ENCODE measurements at places on chromosomes 2 and 18.

DNA sequence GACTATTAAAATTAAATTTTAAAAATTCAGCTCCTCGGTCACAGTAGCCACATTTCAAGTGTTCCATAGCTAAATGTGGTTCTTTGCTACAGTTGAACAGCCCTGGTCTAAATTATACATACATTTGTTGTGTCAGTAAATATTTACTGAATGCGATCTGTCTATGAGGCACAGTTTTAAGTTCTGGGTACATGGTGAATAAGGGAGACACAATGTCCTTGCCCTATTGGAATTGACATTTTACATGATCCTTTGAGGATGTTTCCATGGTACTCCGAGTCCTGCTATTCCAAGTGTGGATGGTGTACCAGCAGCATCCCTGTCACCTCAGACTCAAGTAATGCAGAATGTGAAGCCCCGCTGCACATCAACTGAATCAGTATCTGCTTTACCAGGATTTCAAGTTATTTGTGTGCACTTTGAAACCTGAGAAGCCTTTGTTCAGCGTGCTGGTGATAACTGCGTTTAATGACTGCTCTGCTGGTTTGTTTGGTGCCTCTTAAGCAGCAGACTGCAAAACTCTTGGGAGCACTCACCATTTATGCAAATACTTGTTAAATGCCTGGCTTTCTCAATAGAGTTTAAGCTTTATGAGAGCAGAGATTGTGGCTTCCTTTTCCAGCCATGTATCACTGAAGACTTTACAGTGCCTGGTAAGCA lies 1.5 kb downstream of the GALNT1 start:
- DNase-seq = no peak

GRCh38 chr18:39453356-39453755 lies 1887.8 kb upstream of the CELF4 start:
- no peak for DNase-seq

DNA sequence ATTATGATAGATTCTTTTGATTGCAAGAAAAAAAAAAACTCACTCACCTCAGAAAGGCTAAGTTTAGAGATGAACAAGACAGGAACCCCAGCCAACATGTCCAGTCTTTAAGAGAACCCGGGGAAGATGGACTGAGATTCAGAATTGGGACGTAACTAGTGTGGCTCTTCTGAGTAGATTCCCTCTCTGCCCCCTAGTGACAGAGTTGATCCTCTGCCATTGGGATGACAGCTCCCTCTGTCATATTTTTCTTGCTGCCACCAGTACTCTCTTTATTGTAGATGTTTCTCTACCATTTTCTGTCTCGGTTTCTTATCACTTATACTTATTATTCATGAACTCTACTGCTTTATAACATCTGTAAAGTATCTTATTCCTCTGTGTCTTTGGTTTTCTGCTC lies 77.7 kb downstream of the GULP1 start:
- no peak for DNase-seq

DNA sequence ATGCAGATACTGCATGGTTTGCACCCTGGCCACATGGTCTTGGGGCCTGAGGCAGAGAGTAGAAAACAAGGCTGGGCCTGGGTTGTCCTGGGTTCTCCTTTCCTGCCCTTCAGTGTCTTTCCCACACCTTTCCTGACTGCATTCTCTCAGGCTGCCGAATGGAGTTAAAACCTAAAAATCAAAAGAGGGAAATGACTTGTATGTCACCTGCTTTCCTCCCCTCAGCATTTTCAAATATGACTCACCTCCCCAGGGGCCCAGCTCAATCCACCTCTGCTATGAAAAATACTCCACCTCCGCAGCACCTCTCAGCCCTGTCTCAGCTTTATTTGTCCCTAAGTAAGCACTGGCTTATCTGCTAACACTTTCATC lies 457.8 kb upstream of the MEX3C start:
- no peak for DNase-seq
